ENCODE measurements at places on chromosomes 6 and 20.

DNA sequence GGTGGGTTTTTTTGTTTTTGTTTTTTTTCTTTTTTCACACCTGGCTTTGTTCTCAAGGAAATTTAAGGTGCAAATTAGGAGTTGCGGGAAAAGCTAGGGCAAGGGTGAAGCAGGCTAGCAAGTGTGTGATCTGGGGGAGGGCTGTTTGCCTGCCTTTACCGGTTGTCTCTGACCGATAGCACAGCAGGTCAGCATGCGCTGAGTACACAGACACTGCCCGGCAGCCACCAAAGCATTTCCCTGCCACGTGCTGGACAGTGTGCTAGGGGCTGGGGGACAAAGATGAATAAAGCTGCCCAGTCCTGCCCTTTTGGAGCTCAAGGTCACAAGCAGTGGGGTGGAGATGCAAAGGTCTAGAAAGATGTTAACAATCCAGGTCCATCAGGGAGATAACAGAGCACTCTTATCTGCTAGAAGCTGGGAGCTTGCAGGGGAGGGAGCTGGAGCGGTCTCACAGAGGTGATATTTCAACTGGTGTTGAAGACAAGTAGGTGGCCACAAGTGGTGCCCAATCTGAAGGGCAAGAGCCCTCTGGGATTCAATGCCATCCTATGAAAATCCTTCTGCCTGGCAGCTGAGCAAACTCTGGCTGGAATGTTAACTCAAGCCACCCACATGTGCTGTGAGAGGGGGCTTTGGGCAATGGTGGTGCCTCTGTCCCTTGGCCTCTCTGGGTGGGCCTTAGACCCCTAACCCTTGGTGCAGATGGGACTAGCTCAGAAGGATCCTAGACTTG, 24.5 kb downstream of the TTBK1 start:
- DNase-seq: no peak

- no peak for DNase-seq
Measured at GRCh38 chr6:144347933-144348332, 62.8 kb downstream of the UTRN start.

- DNase-seq: peak; percentile 19
Measured at GRCh38 chr6:42745083-42745639, 742 bp downstream of the TBCC start.

GRCh38 chr6:106658469-106658868, 29.1 kb downstream of the QRSL1 start:
- DNase-seq: no peak

- DNase-seq: no peak
Measured at GRCh38 chr6:114421199-114421598, 78.4 kb upstream of the HS3ST5 start.

GRCh38 chr6:49087369-49087768, 375.7 kb downstream of the MMUT start:
- no peak for DNase-seq

GRCh38 chr20:50380697-50381040, 129.5 kb upstream of the PTPN1 start:
- DNase-seq: no peak
